ENCODE measurements at places on chromosomes 5 and 9.
A peak's percentile ranks its signal among the peaks of the same experiment; 100 is the strongest.

- no peak for DNase-seq
Measured at GRCh38 chr5:139276426-139276825, 17.1 kb upstream of the MATR3 start.

- no peak for DNase-seq
Measured at GRCh38 chr9:137547687-137548543, 2.3 kb downstream of the PNPLA7 start.

DNA sequence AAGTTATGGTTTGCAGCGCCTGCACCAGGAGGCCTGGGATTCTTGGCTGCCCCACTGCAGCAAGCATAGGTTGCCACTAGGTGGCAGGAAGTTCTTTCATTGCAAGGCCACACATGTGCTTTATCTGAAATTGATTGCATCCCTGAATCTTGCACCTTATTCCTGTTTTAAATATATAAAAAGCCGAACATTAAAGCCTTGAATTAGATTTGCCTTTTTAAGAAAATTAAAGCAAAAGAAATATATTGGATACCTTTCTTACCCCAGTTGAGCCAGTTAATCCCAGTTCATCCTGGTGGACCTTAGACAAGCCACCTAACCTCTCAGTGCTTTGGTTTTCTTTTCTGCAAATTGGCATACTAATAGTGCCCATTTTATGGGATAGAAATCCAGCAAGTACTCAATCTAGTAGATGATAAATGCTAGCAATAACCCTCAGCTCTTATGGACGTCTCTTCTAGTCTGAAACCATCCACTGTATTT lies 6.3 kb upstream of the TRMT10B start:
- peak; percentile 88 for DNase-seq

GRCh38 chr9:115359017-115359780 lies 241.2 kb upstream of the TNC start:
- DNase-seq = no peak

DNA sequence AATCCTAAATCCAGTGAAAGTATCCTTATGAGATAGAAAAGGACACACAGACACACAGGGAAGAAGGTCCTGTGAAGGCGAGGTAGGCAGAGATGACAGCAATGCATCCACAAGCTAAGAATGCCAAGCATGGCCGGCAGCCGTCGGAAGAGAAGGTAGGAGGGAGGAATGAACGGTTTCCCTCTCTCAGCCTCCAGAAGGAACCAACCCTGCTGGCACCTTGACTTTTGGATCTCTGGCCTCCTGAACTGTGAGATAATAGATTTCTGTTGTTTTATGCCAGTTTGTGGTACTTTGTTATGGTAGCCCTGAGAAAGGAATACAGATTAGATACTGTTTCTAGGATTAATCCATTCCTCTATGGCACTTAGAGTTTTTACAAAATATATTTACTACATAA lies 76.1 kb upstream of the PANK3 start:
- no peak for DNase-seq

- DNase-seq = peak; percentile 6
Measured at GRCh38 chr5:90968319-90968718, 409.7 kb downstream of the ADGRV1 start.

DNA sequence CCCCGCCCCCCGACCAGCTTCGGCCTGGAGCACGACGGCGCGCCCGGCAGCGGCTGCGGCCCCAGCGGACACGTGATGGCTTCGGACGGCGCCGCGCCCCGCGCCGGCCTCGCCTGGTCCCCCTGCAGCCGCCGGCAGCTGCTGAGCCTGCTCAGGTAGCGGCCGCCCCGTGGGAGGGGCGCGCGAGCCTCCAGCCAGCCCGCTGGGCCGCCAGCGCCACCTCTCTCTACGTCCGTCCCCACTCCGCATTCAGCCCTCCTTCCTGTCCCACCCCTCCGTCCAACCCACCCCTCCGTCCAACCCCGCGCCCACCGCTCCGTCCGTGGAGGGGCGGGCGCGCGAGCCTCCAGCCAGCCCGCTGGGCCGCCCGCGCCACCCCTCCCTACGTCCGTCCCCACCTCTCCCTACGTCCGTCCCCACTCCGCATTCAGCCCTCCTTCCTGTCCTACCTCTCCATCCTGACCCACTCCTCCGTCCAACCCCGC lies 6.5 kb downstream of the ADAMTS13 start:
- no peak for DNase-seq

DNA sequence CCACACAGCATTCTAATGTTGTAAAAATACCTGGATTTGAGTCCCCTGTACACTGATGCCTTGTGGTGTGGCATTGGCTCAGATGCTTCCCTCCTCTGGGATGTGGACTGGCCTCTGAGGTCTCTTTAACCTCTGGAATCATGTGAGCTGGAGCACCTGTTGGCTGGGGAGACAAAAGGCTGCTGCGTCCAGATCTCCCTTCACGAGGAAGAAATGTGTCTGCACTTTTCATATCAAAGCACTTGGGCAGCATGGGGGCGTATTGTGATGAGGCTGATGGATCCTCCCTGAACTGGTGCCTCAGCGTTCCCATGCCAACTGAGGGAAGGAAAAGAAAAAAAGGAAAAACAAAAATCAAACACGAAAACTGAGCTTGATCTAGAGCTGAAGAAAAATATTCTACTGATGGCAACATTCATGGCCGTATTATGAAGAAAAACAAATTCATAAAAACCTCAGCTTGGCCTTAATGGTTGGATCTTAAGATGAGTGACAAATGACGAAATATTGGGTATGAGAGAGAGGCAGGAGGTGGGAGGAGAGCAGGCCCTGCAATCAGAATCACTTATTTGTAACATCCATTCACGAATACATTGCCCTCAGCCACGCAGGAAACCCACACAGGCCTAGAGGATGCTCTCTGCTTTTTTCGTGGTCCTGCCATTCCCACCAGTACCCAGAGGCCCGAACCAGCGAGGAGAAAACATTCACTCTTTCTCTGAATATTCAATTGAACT lies 26.2 kb downstream of the GRIA1 start:
- no peak for DNase-seq

DNA sequence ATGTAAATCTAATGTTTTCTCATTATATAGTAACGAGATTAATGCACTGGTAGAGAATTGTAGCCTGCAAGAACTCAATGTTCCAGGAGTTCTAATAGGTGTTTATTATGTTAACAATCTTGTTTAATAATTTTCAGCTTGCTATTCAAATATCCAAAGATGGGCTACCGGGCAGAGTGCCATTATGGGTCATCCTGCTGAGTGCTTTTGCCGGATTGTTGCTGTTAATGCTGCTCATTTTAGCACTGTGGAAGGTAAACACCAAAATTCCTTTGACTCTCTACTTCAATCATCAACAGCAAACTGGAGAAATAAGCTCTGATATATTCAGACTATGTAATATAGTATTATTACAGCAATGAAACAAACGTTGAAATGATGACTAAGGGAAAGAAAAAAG lies 41.9 kb upstream of the ITGA2 start:
- DNase-seq = no peak

DNA sequence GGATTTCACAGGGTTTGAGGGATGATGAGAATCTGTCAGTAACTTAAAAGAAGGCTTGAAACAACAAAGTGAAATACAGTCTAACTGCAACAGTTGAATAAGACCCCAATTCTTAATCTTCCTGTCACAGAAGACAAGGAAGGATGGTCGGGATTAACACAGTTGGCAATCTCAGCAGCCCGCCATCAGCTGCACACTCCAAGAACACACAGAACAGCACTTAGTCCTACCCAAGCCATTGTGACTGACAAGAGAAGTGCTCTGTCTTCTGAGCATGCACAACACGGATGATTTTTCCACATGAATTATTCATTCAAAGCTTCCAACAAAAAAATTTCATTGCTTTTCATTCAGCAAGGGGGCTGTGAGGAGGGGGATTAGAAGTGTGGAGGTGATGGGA lies 576.1 kb downstream of the TLE4 start:
- DNase-seq = no peak

DNA sequence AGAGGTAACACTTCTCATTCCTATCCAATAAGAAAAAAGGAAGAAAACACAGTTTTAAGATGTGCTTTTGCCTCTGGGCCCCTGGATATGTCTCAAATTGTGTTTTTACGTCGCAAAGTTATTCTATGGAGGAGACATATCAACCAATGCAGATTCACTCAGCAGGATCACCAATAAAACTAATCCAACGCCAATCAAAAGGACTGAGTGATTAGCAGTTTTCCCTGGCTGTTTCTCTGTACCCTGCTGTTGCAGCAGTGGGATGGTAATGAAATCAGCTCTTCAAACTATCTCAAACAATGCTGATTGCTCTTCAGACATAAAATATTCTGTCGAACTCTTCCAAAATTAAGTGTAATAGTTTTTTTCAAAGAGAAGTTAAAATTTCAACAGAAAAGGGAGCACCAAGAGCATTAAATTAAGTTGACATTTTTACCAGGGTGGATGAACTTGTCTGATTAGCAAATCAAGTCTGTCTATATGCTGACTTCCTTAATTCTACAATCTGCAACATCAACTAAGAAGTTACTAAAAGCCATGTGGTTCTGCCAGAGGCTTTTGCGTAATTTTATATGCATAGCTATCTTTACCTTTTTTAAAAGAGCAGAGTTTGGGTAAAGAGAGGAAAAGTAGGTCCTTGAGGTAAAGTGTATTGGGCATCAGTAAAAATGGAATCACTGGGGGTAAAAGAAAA lies 9.7 kb upstream of the HK3 start:
- no peak for DNase-seq

GRCh38 chr5:135750506-135750905 lies 84.0 kb upstream of the SLC25A48 start:
- DNase-seq = no peak

GRCh38 chr5:43336159-43336558 lies 22.9 kb upstream of the HMGCS1 start:
- DNase-seq = no peak

- DNase-seq = no peak
Measured at GRCh38 chr9:87475463-87475862, 22.2 kb upstream of the DAPK1 start.

GRCh38 chr9:130872912-130873503 lies 23.6 kb downstream of the QRFP start:
- DNase-seq = no peak

DNA sequence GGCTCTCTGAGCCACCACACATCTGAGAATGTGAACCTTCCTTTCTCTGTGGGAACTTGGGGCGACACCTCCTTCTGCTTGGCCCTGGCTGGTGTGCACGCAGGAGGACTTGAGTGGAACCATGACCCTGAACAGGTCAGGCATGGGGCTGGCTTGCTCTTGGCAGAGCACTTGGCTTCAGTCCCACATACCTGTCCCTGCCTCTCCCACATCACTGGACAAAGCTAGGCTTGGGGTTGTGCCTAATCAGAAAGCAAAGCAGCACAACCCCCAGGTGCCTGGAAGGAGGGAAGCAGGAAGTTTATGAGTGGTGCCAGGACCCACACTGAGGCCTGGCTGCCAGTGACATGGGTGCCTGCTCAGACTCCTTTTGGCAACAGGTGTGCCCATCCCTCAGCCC lies 13.2 kb downstream of the GADD45G start:
- no peak for DNase-seq

DNA sequence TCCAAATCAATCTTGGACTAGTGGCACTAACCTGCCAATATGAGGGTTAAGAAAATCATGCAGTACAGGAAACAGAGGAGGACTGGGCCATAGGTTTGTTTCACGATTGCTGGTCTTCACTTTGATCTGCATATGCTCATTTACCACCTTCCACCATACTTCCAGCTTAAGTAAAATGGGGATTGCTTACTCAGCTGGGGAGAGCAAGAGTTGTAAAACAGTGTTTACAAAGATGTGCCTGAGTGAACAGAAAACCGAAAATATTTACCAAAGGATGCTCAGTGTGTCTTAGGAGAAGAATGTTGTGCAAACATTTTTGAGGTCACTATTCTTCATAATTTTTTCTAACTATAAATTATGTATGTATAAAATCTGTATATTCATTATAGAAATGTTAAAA lies 65.1 kb upstream of the DNAH5 start:
- no peak for DNase-seq

DNA sequence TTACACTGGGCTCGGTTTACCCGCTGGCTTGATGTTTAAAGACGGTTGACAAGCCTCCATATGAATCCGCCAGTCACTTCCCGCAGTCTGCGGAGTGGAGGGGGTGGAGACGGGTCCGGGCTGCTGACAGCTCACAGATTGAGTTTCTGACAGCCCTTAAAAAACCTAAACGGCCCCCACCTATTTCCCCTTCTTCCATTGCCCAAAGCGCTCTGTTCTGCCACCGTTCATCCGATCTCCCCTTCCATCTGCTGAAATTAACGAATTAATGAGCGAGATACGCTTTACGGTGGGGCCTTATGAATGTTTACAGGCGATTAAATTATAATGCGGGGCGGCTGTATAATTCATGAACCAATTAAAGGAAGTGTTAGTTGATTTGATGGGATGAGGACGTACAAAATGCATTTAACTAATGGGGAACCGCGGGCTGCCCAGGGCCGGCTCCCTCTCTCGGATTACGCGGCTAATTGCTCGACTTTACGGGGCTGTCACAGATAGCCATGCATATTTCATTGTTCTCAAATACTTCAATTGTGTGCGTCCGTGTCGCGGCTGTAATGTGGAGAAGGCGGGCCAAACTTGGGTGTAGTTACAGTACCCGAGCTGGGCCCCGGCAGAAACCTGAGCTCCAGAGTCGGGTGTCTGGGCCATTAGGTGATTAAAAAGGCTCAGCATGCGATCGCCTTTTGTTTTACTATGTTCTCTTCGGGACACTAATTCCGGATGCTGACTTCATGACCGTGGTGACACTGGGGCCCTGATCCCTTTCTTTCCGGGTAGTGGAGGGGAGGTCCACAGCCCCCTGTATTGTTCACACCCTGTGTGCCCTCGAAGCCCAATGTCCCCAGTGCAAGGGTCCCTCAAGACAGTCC lies 74.9 kb downstream of the GTF3C4 start:
- no peak for DNase-seq

DNA sequence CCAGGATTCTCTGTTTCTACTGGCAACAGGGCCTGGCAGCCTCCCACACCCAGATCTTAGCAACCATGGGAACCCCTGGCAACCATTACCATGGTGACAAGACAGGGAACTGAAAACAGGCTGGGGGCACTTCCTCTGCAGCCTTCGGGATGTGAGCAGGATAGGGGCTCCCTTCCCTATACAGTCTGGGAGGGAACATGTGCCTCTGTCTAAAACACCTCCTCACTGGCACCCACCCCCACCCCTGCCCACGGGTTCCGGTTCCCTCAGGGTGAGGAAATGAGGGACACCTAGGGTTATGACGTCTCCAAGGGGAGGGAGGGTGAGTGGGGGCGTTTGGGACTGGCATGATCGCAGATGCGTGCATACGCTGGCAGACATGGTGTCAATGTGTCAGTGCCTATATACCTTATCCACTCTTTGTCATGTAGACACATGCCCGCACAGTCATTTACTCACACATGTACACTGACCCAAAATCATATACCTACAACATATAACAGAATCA lies 3.0 kb upstream of the DNAJB5 start:
- DNase-seq = no peak

All from GM03348 (cell line).